ENCODE measurements at places on chromosomes 12 and 14.

GRCh38 chr14:55454264-55455002, 14.0 kb upstream of the TBPL2 start:
- DNase-seq = no peak

DNA sequence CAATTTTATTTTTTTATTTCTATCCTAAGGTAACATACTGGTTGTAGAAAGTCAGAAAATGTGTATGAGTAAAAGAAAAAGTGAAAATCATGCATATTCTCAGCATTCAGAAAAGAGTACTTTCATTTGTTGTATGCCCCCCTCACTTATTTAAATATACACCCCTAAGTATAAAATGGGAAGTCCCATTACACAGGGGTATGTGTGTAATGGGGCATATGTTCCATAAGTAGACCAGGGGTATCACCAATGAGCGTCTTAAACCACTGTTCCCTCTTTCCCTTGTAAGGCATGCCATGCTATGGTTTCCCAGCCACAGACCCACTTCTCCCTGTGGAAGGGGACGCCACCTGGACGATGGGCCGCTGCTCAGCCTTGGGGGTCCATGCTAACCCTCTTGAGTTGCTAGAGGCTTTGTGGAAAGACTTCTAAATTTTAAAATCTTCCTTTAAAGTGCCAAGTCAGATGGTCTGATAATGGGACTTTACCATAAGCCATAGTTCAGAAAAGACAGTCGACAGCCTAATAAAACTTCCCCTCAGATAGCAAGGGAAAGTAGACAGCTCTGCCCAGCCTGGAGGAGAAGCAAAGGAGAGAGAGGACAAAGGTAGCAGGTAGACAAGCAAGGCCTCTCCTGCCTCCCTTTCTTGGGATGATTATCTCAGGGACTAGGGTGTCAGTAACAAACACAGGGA, 118.2 kb downstream of the ZFP36L1 start:
- no peak for DNase-seq

- DNase-seq = no peak
Observed at GRCh38 chr12:51819736-51820525, 28.6 kb downstream of the FIGNL2 start.

DNA sequence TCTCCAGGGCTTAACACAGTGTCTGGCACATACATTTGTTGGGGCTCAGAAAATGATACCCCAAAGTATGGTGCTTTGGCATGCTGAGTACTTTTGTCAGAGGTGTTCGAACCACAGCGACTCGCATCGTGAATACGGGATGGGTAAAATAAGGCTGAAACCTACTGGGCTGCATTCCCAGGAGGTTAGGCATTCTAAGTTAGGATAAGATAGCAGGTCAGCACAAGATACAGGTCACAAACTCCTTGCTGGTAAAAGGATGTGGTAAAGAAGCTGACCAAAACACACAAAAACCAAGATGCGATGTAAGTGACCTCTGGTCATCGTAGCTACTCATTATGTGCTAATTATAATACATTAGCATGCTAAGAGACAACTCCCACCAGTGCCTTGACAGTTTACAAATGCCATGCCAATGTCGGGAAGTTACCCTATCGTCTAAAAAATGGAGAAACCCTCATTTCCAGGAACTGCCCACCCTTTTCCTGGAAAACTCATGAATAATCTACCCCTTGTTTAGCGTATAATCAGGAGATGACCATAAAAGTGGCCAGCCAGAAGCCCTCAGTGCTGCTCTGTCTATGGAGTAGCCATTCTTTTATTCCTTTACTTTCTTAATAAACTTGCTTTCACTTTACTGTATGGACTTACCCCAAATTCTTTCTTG, 3.3 kb upstream of the AEBP2 start:
- no peak for DNase-seq

DNA sequence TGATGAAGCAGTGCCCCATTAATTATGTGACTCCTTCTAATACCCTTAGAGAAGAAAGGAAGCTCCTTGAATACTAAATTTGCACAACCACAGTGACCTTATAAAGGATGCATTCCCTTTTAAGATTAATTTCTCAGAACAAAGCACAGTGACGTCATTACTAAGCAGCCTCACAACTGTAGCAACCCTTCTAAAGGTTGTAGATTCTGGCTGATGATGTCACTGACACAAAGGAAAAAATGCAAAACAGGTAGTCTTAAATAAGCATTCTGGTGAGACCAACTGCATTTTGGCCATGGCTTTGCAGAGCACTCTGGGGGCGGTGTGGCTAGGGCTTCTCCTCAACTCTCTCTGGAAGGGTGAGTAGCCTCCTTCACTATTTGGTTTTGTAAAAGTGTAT, 38.4 kb upstream of the OR4E1 start:
- DNase-seq = no peak

DNA sequence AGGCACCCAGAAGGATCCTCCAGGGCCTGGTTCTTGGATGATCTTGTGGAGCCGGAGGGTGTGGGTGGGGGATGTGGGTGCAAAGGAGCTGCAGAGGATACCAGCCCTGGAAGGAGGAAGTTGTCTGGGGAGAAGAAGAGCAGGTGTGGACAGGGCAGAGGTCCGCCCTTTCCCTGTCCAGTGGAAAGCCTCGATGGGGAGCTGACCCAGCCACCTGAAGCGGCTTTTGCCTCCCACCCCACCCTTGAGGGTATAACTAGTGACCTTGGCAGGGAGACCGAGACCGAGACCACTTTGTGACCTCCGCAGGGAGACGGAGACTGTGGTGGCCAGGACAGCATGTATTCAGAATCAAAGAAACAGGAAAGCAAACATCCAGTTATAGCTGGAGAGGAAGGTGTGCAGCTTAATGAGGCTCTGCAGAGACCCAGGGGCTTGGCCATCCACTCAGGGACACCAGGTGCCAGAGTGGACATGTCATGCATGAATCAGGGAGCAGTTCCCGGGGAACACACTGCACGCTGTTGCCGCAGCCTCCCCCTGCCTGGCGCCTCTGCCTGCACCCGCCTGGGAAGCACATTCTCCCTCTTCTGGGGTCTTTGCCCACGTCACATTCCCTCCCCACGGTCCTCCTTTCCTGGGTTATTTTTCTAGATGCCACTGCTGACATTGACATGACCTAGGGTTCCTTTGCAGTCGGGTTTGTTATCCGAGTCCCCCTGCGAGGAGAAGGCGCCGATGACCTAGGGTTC, 87.7 kb downstream of the ADGRD1 start:
- no peak for DNase-seq

GRCh38 chr14:89635615-89636014, 218.6 kb upstream of the FOXN3 start:
- no peak for DNase-seq

DNA sequence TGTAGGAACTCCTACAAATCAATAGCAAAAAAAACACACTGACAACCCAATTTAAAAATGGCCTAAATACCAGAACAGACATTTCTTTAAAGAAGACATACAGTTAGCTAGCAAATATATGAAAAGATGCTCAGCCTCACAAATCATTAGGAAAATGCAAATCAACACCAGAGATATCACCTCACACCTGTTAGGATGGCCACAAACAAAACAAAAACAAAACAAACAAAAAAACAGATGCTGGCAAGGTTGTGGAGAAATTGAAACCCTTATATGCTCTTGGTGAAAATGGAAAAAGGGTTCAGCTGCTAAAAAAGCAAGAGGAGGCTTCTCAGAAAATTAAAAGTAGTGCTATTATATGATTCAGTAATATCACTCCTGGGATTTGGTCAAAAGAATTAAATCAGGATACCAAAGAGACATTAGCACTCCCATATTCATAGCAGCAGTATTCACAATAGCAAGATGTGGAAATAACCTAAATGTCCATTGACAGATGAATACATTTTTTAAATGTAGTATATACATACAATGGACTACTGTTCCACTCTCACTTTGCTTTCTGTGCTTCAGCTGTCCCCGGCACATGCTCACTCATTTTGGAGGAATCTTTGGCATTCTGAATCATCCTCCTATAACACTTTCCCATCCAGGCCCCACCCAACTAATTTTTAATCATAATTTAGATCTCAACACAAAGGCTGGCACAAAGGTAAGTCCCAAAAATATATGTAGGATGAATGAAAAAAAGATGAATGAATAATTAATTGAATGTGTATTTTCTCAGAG, 99.1 kb downstream of the SYT1 start:
- peak; percentile 55 for DNase-seq

GRCh38 chr14:57355081-57355800, 35.1 kb upstream of the NAA30 start:
- no peak for DNase-seq

DNA sequence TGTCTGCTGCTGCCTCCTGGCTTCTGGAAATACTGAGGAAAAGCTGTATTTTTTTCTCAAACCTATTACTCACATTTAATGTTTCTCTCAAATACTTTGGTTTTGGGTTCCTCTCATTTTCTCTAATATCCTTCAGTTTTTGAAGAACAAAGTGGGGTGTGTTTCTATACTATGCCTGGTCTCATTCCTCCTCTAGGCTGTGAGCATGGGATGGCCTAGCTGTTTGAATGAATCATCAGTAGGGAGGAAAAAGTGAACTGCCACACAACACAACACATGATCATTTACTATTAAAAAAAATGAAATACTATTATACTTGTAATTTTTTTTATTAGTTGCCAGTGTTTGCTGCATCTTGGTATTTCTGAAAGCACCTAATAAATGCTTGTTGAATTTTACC, 11.3 kb upstream of the SMCO3 start:
- DNase-seq = peak; percentile 87

- no peak for DNase-seq
Observed at GRCh38 chr12:27875677-27876076, 95.6 kb upstream of the MANSC4 start.

- no peak for DNase-seq
Observed at GRCh38 chr12:19740472-19741131, 301.3 kb downstream of the AEBP2 start.

- DNase-seq = peak; percentile 92
Observed at GRCh38 chr12:103929046-103929783, 995 bp upstream of the HSP90B1 start.

DNA sequence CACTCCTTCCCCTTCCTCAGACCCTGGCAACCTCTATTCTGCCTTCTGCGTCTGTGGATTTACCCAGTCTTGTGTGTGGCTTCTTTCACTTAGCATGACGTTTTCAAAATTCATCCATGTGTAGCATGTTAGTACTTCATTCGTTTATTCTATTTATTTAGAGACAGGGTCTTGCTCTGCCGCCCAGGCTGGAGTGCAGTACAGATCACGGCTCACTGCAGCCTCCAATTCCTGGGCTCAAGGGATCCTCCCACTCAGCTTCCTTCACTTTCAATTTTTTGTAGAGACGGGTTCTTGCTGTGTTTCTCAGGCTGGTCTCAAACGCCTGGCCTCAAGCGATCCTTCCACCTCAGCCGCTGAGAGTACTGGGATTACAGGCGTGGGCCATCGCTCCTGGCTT, 37.0 kb downstream of the B4GALNT3 start:
- no peak for DNase-seq

- peak; percentile 19 for DNase-seq
Observed at GRCh38 chr12:4356041-4356327, 23.5 kb downstream of the FGF23 start.

GRCh38 chr12:24281341-24281740, 331.9 kb upstream of the SOX5 start:
- no peak for DNase-seq

- no peak for DNase-seq
Observed at GRCh38 chr14:38143659-38144505, 63.8 kb upstream of the SSTR1 start.

DNA sequence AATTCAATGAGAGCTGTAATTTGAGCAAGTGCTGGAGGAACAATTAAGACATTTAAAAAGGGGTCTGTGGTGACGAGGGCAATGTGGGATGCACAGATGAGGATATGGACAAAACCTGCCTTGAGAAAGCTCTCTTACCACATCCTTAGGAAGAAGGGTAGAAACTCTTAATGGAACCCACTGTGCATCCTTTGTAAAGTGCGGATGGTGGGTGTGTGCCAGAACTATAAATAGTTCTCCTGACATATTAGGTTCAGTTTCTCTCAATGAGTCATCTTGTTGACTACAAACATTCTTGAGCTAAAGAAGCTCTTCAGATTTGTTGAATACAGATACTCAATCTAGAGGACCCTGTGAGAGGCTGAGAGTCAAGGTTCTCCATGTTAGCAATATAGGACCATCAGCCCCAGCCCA, 106.1 kb upstream of the ANO4 start:
- peak; percentile 99 for DNase-seq

GRCh38 chr12:102408487-102409297, 71.7 kb downstream of the IGF1 start:
- DNase-seq = no peak

- DNase-seq = no peak
Observed at GRCh38 chr14:21534576-21534975, 8.4 kb upstream of the SALL2 start.

GRCh38 chr12:2215709-2216560, 163.1 kb downstream of the CACNA1C start:
- DNase-seq = no peak

GRCh38 chr14:88029500-88029899, 24.6 kb downstream of the GPR65 start:
- no peak for DNase-seq

DNA sequence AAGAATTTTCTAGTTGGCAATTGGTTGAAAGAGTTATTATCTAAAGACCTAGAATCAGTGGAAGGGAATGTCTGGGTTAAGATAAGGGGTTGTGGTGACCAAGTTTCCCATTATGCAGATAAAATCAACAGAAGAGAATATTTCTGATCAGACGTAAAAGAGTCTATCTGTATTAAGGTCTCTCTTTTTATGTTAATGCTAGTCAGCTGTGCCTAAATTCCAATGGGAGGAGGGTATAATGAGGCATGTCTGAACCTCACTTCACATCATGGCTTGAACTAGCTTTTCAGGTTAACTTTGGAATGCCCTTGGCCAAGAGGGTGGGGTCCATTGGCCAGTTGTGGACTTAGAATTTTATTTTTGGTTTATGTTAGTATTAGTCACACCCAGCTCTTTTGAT, 34.3 kb upstream of the CHST11 start:
- no peak for DNase-seq

DNA sequence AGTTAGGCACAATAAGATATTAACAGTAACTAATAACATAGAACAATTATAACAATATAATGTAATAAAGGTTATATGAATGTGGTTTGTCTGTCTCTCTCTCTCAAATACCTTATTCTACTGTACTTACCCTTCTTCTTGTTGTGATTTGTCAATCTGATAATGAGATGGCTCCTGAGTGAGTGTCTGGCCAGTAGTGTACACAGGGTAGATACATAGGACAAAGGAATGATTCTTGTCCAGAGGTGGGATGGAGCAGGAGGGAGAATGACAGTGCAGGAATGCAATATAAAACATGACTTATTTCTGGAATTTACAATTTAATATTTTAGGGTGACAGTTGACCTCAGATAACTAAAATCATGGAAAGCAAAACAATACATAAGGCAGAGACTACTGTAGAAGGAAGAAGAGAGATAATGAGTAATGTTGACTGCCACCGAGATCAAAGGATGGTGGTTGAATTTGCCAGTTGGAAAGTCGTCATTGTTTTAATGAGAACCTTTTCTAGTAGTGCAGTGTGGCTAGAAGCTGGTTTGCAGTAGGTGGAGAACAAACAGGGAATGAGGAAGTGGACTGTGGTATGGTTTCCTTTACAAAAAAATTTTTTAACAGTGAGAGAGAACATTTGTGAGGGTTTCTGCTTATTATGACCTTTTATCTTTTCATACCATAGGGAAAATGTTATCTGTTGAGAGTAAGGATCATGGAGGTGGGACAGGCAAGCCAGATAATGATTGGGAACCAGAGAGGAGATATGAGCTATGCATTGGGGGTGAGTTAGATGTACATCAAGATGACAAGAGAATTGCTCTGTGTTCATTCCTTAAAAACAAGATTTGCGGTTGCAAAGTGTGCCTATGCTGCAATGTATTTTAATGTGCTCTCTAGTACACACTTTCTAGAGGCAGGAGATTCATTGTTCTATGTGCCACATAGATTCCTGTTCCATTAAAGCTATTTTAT, 458.3 kb downstream of the BTG1 start:
- DNase-seq = no peak

- no peak for DNase-seq
Observed at GRCh38 chr12:15563663-15564062, 225.5 kb downstream of the EPS8 start.

Measured in foreskin melanocyte (primary cell).